NCI-H748 treated with DMSO at 0.1 percent for 48 hours (cell line): ENCODE measurements at places on chromosomes 1 and 21.
A peak's percentile ranks its signal among the peaks of the same experiment; 100 is the strongest.

DNA sequence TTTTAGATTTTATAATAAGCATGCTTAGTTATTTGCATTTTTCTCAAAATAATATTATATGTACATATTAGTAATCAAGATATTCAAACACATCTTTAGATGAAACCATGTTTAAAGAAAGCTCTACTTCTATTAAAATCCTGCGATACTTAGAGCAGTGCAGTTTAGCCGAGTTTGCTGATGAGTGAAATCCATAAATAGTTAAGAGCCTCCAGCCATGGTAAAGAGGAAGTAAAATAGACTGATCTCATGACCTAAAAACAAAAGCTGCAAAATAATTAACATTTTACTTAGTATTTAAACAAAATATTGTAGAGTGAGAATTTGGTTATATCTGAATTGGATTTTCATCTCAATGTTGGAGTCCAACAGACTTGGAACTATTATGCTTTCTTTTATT lies 147.4 kb upstream of the NRIP1 start:
- DNase-seq = no peak

GRCh38 chr1:205274041-205274691 lies 46.4 kb downstream of the TMCC2 start:
- DNase-seq = no peak

GRCh38 chr1:23555986-23556634 lies 3.2 kb downstream of the ID3 start:
- no peak for DNase-seq

GRCh38 chr1:247209396-247209795 lies 37.6 kb upstream of the ZNF124 start:
- DNase-seq = no peak

- DNase-seq = peak; percentile 81
These were observed 258.0 kb downstream of the PTBP2 start for GRCh38 chr1:96979304-96980268.

GRCh38 chr1:110538921-110539320 lies 19.9 kb upstream of the KCNA10 start:
- no peak for DNase-seq

- no peak for DNase-seq
These were observed 64.2 kb upstream of the CR2 start for GRCh38 chr1:207389728-207390464.

DNA sequence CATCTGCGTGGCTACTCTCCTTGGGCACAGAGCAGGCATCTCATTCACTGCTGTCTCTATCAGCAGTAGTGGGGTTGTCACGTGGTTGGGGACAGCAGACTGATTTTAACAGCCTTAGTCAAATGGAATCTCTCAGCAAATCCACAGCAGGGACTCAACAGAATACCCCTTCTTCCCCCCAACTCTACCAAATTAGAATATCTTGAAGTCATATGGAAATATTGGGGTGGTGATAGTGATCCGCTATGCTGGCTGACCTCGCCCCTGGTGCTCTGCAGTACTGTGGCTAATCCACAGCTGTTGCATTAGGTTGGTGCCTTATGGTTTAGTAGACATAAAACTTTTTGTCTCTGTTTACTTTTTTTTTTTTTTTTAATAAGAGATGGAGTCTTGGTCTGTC lies 23.9 kb downstream of the HHAT start:
- DNase-seq = no peak

DNA sequence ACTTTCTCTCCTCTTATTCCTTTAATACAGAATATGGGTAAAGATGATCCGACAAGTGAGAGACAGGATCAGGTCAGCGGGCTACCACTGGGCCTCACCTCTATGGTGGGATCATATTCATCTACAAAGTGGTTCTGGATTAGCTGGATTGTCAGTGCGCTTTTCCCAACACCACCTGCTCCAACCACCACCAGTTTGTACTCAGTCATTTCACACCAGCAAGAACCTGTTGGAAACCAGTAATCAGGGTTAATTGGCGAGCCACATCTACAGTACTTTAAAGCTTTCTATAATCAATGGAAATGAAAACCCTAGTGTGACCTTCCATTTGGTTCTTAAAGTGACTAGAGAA lies 643 bp downstream of the NRAS start:
- no peak for DNase-seq

- DNase-seq = no peak
These were observed 86.8 kb downstream of the DYRK1A start for GRCh38 chr21:37453350-37453749.

- no peak for DNase-seq
These were observed 4.4 kb upstream of the HNRNPU start for GRCh38 chr1:244868484-244869363.

DNA sequence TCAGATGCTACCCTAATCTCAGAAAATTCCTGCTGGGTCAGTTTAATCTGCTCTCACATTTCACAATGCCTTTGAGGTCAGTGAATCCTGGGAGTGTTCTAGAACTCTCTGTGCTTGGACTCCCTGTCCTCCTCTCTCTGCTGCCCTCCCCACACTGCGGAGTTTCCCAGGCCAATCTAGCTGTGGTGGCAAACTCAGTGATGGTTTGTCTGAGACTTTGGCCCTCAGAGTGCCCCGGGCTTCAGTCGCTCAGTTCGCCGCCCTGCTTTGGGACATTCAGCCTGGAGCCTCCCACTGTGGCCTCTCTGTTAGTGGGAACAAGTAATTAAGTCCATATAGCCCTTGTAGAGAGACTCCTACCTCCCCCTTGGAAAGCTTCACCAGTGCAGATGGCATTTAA lies 7.1 kb downstream of the C1orf226 start:
- DNase-seq = no peak

GRCh38 chr1:40802078-40802741 lies 18.6 kb downstream of the KCNQ4 start:
- DNase-seq = peak; percentile 100

DNA sequence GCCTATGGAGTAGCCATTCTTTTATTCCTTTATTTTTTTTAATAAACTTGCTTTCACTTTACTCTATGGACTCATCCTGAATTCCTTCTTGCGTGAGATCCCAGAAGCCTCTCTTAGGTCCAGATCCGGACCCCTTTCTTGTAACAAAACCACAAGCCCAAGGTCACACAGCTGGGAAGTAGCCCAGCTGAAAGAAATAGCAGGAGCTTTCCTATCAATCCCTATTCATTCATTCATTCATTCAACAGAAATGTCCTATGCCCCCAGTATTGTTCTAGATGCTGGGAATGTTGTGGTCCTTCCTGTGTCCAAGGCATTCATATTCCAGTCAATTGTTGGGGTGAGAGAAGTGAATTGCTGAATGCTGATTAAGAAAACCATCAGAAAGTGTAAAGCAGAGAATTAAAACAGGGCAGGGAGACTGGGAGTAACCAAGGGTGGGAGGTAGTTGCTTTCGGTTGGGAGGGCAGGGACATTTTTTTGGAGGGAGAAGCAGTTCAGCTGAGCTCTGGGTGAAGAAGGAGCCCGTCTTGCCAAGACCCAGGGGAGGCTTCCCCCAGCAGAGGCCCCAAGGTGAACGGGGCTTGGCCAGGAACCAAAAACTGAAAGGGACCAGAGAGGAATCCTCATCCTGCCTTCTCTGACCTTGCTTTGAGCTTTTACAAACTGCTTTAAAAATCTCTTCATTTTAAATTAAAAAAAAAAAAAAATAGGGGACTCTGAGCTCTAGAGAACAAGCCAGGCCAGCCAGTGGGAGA lies 10.8 kb downstream of the PLA2G2D start:
- DNase-seq = no peak

DNA sequence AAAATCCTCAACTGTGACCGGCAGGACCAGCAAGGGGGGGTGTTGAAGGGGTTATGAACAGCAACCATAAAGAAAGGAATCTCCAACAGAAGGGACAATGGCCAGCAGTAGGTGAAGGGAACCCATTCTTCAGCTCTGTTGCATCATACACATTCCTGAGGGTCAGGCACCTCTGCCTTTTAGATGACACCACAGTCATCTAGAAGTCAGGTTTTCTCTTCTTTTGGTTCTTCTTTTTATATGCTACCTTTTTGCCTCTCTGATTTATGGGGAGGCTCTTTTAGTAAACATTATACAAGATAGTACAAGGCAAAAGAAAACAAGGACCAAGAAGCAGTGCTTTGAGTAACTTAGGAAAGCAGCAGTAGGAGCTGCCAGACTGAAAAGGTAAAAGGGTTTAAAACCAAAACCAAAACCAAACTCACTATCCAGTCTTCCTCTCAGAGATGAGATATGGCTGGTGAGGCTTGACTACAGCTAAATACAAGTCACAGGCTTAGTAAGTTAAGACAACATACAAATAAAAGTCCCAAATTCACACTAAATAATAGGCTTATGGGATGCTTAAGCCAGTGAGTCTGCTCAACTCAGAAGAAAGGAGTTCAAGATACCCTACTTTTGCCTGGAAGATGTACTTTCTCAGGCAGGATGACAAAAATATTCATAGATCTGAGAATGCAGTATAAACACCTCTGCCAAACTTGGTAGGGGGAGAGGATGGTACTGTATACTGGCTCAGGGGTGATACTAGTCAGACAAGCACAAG lies 4.1 kb downstream of the TEX38 start:
- no peak for DNase-seq

GRCh38 chr1:179082333-179082998 lies 596 bp downstream of the TOR3A start:
- DNase-seq = no peak

- peak; percentile 2 for DNase-seq
These were observed 1.2 kb downstream of the CHRM3 start for GRCh38 chr1:239387304-239388158.

DNA sequence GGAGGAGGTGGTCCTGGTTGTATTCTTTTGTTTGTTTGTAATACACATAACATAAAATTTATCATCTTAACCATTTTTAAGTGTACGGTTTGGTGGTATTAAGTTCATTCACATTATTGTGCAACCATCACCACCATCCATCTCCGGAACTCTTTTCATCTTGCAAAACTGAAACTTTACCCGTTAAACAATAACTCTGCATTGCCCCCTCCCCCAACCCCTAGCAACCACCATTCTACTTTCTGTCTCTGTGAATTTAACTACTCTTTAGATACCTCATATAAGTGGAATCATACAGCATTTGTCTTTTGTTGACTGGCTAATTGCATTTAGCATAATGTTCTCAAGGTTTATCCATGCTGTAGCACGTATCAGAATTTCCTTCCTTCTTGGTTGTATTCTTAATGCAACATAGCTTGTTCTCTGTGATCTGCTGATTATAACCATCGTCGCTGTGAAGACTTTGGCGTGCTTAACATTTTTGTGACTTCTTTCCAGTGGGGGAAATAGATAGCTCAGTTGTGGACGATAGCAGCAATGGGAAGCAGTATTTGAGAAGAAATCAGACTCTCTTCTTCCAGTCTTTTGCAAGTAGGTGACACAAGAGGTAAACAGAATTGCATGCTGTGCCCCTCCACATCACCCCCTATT lies 117.5 kb upstream of the HOOK1 start:
- no peak for DNase-seq

DNA sequence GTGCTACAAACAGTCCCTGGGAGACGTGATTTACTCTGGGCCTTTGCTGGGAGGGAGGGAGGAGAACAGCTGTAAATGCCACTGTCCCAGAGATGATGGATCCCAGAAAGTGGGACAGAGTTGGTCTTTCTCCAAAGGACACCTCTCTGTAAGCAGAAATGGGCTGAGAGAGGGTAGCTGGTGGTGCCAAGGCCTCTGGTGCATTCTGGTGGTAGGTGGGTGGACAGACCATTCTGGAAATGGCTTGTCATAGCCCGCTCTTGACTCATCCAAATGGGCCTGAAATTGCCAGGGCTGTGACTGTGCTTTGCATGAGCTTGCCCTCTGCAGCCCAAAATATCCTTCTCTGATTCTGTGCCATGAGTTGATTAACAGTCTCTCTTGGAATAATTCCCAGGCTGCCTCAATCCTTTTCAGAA lies 36.1 kb downstream of the CCDC185 start:
- no peak for DNase-seq

DNA sequence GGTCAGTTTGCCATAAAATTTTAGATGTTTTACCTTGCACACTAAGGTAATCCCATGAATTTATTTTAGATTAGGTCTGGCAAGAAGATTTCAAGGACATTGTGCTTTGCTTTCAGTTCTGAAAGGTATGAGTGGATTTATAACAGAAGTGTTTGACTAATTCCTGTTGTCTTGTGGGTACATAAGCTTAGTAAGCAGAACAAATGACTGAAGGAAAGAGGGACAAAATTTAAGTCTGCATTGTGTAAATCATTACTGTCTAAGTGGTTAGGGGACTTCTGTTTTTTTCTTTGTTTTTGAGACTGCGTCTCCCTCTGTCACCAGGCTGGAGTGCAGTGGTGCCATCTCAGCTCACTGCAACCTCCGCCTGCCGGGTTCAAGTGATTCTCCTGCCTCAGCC lies 60.1 kb downstream of the PKN2 start:
- DNase-seq = no peak

- DNase-seq = no peak
These were observed 12.8 kb downstream of the CAP1 start for GRCh38 chr1:40053138-40053887.

GRCh38 chr1:198352975-198353695 lies 187.3 kb downstream of the ATP6V1G3 start:
- DNase-seq = no peak

GRCh38 chr21:41209016-41209619 lies 41.2 kb downstream of the BACE2 start:
- DNase-seq = no peak

GRCh38 chr1:115547696-115548095 lies 94.1 kb upstream of the VANGL1 start:
- no peak for DNase-seq

DNA sequence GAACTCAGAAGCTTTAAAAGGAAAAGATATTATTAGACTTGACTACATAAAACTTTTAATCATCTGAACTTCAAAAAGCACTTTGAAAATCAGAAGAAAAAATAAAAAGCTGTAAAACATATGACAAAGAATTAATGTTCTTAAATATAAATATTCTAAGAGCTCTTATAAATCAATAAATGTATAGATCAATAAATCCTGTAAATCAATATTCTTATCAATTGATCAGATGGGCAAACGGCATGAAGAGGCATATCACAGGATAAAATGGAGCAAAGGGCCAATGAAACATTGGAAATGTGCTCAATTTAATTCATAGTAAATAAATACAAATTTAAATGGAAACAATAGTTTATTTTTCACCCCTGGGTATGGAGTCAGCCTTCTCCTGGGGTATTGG lies 66.1 kb upstream of the SMYD2 start:
- no peak for DNase-seq

DNA sequence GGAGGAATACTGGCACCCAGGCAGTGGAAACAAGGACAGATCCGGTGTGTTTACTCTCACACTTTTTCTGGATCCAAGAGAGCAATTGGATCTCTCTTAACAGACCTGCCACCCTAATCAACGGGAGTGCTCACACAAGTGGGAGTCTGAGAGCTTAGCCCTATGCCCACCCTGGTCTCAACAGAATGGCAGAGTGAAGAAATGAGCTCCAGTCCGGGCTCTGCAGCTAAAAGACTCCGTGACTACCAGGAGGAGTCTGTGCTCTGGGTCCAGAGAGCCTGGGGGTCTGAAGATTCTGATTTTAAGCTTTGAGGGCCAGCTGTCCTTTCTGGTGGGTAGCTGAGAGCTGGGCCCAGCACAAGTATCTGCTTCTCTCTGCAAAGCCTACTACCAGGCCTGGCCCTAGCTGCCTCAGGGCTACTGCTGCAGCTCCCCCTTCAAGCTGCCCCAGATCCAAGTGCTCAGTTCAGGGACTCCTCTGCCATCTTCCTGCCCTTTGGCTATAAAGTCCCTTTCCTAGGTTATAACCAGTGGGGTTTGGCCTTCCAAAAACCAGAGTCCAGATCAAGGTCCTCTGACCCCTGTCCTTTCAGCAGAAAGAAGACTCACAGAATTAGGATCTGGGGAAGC lies 3.9 kb downstream of the S100A9 start:
- no peak for DNase-seq

GRCh38 chr1:206693592-206693991 lies 8.9 kb downstream of the MAPKAPK2 start:
- no peak for DNase-seq

- no peak for DNase-seq
These were observed 57.9 kb upstream of the CR2 start for GRCh38 chr1:207396168-207396746.
